Activated naive CD4-positive, alpha-beta T cell treated with Interleukin-2 at 50 U/mL for 16 hours (primary cell): ENCODE measurements at places on chromosomes 4 and X.

- DNase-seq = no peak
Measured at GRCh38 chrX:41604766-41605543, 83.8 kb upstream of the GPR34 start.

DNA sequence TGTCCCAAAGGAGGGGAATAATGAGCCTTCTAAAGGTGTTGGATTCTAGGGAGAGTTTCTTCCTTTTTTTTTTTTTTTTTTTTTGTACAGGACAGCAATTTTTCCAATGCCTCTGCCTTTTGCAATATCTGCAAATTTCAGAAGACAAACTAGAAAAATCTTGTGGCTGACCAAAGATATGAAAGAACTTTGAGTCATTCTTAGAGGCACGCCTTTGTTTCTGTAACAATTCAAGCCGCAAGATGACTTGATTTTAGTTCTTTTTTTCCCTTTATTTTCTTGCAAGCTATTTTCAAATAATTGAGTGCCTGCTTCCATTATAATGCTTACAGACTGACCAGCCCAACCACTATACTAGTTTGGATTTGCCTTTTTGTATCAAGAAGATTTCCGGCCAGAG, 47.6 kb upstream of the UXT start:
- no peak for DNase-seq

- DNase-seq = no peak
Measured at GRCh38 chr4:184344899-184345572, 127.4 kb upstream of the ENPP6 start.

DNA sequence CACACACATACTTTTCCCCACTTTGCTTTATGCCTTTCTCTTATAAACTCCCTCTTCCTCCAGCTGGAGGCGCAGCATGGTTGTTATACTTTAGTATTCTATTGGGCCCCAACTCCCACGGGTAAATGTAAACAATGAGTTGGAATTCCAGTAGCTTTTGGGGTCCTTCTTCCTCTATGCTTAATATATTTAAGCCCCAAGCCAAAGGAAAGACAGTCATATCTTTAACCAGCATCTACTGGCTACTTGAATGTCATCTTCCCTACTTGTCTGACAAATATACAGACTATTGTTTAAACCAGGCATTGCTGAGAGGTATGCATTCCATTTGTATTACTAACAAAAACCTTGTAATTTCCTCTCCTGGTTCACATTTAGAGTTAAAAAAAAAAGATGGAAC, 72.9 kb downstream of the WDR19 start:
- no peak for DNase-seq

DNA sequence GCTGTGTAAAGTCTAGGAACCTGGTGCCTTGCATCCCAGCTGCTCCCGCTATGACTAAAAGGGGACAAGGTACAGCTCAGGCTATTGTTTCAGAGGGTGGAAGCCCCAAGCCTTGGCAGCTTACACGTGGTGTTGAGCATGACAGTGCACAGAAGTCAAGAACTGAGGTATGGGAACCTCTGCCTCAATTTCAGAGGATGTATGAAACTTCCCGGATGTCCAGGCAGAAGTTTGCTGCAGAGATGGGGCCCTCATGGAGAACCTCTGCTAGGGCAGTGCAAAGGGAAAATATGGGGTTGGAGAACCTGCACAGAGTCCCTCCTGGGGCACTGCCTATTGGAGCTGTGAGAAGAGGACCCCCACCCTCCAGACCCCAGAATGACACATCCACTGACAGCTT, 76.6 kb downstream of the DDX60 start:
- DNase-seq = no peak

- no peak for DNase-seq
Measured at GRCh38 chr4:17889692-17890091, 78.9 kb downstream of the NCAPG start.

DNA sequence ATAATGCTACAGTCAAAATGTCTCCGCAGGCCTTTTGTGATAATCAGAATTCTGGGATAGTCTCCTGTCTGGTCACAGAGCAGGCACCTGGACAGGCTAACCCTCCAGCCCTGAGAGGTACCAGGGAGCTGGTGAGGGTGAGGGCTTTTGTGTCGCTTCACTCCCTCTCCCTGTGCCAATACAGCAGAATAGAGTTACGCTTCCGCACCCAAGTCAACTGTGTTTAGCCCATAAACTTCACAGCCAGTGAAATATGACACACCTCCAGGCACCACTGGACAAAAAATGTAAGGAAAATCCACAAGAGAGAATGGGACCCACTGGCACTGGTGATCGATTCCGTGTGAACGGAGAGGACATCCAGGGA, 1.3 kb downstream of the GAK start:
- DNase-seq = no peak

- DNase-seq = no peak
Measured at GRCh38 chr4:18405054-18405453, 383.5 kb upstream of the LCORL start.

- no peak for DNase-seq
Measured at GRCh38 chr4:177478496-177478895, 36.3 kb upstream of the AGA start.

GRCh38 chr4:13495753-13496152, 11.6 kb upstream of the RAB28 start:
- DNase-seq = no peak

GRCh38 chrX:97563531-97564133, 679.9 kb downstream of the RPA4 start:
- peak; percentile 24 for DNase-seq

- no peak for DNase-seq
Measured at GRCh38 chr4:47744253-47744652, 93.6 kb downstream of the CORIN start.

DNA sequence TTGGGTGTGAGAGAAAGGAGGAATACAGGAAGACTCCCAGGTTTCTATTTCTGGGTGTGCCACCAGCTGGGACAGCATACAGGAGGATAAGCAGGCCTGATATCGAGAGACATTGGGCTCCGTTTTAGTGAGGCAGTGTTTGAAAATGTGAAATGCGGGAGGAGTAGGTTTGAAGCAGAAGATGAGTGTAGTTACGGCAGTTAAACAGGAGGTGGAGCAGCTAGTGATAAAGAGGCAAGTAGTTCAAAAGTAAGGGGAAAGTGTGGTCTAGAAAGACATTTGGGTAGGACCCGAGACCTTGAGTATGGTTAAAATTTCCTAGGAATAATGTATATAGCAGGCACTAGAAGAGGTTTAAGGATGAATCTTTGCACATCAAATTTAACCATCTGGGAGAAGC, 42.4 kb downstream of the DCUN1D4 start:
- no peak for DNase-seq
